DMS 273 treated with DMSO at 0.1 percent for 48 hours (cell line): ENCODE measurements at places on chromosomes 13 and 19.

DNA sequence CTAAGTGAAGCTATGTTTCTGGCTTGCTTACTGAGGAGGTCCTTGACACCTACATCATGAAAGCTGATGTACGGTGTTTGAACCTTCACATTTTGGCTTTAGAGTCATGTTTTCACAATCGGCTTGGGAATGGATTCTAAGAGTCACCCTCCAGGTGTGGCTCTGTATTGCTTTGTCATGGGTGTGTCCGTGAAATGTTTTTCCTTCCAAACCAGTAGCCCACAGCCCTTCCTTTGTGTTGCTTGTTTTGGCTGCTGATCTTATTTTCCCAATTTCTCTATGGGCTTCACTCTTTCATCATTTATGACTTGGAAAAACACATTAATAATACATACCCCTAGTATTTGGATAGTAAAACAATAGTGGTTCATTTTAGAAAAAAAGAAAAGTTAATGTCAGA, 240.6 kb downstream of the GGACT start:
- DNase-seq, result no peak

GRCh38 chr19:35273686-35274259, 5.0 kb downstream of the USF2 start:
- DNase-seq, result no peak

DNA sequence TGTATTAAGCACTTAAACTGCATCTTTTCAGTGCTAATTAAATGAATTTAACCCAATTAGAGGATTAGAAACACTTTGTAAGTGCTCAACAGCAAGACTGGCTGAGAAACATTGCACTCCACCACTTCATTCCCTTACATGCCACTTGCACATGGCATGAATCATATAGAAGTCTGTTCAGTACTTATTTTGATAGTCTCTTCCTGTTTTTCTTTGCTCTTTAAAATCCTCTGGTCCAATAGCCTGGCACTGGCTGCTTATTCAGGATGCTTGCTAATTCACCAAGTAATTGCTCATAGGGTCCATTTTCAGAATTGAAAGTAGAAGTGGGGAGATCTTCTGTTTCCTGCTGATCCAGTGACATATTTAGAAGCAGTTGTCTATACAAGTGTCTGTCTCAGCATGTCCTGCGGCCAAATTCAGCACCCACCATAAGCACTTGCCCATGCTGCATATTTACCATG, 900.1 kb downstream of the PCDH9 start:
- no peak for DNase-seq

DNA sequence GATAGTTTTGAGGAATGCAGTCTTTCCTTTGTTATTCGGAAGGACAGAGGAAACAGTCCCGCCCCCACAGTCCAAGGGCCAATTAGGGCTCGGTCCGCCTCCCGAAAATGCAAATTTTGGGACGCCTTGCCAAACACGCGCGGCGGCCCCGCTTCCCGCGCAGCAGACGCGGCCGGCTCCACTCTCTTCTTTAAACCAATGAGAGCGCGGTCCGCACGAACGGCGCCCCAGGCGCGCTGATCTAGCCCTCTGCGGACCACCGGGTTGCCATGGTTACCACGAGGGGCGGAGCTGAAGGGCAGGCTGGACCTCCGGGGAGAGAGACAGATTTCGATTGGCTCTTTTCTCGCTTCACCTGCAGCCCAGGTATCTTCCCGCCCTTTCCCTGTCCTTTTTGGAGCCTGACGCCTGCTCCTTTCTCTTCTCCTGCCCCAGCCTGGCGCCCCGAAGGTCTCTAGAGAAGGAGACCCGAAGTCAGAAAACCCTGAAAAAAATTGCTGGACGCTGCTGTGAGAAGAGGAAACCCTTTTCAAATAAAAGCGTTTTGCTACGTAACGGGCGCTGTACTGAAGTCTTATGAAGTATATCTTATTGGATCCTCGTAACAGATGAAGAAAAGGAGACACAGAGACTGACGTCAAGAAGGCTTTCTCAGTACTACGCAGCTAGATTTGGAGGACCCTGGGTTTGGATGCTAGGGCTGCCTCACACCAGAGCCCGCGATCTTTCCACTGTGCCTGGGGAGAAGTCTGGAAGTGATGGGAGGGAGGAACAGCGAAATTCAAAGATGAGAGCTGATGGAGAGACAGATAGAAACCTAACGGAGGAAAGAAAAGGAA, 2.0 kb downstream of the PTH2 start:
- DNase-seq, result peak; percentile 36

DNA sequence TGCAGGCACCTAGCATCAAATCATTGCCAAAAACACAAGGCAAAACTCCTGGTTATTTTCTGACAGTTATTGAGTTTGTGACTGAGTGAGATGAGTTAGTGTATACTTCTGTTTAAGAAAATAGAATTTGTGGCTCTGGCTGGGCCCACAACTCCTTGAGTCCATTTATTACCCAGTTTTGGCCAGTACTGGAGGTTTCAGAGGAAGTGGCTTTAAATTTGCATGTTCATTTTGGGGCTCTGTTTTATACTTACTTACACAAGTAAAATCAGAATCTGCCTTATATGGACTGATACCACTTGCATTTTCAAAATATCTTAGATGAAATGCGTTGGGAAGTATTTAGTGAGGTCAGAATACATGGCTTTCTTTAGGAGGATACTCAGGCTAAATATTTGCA, 29.0 kb downstream of the TNFSF11 start:
- DNase-seq, result no peak

DNA sequence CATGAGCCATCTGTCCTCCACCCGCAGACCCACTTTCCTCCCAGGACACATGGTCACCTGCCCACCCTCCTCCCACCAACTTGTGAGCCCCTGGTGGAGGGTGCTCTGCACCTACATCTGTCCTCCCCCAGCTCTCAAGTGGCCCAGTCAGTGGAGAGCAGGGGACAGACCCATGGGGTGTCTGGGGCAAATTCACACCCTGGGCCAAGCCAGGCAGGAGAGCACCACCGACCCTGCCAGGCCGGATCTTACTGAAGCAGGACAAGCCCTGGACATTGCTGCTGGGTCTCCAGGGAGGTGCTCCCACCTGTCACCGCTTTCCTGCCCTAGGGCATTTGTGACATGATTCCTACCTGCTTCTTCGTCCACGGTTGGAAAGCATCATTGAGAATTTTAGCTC, 221.6 kb downstream of the TUBA3C start:
- DNase-seq, result no peak

- no peak for DNase-seq
Measured at GRCh38 chr13:25901460-25902376, 150.1 kb downstream of the SHISA2 start.

DNA sequence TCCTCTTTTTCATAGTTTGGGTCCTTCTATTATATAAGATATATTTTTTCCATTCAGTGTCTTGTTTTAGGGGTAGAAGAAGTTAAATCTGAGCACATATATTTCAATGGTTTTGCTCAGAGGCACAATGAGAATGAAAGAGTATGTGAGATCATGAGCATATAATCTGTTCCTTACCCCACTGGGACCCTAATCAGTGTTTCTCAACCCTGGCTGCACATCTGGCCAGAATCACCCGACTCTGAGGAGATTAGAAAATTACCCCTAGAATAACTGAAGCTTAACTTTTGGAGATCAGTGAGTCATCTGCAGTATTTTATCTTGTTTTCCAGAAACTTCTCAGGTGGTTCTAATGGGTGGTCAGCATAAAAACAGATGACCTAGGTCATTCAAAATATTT, 782 bp downstream of the CYSLTR2 start:
- no peak for DNase-seq

- no peak for DNase-seq
Measured at GRCh38 chr19:47230054-47230920, 712 bp downstream of the BBC3 start.

- DNase-seq, result no peak
Measured at GRCh38 chr19:13986348-13986904, 19.7 kb downstream of the RFX1 start.

- DNase-seq, result no peak
Measured at GRCh38 chr13:46936525-46936924, 39.7 kb upstream of the HTR2A start.

- DNase-seq, result no peak
Measured at GRCh38 chr19:31128291-31128690, 220.9 kb downstream of the TSHZ3 start.

DNA sequence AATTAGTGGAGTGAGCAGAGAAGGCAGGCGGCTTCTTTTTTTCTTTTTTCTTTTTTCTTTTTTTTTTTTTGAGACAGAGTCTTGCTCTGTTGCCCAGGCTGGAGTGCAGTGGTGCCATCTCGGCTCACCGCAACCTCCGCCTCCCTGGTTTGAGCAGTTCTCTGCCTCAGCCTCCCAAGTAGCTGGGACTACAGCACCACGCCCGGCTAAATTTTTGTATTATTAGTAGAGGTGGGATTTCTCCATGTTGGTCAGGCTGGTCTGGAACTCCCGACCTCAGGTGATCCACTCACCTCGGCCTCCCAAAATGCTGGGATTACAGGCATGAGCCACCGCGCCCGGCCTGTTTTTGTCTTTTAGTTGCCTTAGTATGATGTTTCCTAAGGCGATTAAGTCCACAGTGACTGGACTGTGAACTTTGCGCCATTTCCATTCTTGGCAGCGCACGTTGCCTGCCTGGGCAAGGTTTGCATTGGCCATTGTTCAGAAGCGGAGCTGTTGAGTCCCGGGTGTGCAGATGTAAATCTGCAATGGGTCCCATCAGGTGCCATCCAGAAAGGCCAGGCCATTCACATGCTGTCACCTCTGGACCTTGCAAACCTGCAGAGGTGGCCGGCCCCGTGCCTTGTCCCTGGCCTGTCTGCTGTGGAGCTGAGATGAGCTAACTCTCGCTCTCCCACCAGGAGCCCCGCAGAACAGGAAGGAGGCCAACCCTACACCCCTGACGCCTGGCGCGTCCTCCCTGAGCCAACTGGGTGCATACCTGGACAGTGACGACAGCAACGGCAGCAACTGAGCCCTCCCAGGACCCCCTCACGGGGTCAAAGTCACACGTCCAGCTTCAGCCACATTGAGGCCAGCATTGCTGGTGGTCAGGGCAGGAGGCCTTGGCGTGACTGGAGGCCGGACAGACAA, 10.9 kb upstream of the SHD start:
- DNase-seq, result no peak

DNA sequence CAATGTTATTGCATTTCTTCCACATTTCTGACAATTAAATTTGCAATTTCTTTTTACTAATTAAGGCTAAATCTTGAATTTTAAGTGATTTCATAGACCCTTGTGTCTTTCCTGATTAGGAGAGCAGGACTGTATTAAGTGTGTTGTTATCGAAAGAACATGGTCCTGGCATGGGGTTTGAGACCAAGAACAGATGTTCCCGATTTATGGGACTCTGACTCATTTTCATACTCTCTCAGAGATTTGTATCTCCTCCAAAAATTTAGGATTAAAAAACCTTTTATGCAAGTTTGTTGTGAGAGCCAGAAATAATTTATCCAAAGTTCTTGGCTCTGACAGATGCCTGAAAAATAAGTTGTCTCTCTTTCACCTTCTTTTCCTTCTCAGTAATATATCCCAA, 589.3 kb upstream of the ARGLU1 start:
- no peak for DNase-seq

DNA sequence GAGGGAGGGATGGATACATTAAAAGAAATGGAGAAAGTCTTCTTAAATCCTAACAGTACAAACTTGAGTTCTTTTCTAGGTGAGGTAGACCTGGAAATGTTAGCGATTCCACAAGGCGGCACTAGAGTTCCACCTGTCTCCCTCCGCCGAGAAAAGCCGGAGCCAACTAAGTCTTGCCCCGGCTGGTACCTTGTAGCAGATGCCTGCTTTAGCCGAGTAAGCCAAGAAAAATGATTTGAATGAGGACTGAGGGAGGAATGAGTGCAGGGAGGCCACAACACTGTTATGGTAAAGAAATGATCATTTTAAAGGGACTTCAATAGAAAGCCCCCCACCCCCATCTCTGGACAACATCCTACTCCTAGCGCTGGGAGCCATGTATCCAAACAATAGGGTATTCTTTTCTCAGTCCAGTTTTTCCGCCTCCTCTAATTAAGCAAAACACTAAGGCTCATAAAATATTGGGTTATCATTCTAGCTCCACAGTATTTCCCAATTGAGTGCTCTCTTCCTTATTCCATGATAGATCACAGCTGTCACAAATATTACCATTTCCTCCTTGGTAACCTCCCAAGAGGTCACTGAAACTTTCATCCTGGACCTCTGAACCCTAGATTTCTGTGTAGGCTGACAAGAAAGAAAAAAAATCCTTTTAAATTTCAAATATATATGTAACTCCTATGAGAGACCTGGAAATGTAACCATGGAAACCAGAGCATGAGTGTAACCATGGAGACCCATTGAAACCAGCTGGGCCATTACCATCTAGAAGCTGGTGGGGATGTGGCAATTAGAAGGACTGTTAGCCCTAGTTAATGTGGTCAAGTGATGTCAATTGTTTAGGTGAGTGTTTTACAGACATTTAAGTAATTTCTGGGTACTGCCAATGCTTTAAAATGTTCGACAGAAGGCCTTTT, 58.3 kb downstream of the GPALPP1 start:
- peak; percentile 43 for DNase-seq

DNA sequence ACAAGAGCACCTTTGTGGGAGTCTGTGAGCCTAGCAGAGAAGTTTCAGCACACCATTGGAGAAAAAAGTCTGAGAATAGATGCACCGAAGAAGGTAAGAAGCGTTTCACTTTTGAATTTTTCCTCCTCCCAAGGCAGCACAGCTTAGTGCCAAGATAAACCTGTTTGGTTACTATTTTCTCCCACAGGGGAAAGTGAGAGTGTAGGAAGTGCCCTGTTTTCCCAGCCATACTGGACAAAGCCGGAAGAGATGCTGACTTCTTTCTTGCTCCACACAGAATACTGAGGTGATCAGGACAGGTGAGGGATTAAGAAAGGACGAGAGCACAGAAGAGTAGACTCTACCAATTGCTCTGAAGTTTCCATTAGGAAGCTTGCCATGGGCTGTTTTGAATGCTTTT, 1011.0 kb upstream of the MIR17HG start:
- DNase-seq, result no peak

DNA sequence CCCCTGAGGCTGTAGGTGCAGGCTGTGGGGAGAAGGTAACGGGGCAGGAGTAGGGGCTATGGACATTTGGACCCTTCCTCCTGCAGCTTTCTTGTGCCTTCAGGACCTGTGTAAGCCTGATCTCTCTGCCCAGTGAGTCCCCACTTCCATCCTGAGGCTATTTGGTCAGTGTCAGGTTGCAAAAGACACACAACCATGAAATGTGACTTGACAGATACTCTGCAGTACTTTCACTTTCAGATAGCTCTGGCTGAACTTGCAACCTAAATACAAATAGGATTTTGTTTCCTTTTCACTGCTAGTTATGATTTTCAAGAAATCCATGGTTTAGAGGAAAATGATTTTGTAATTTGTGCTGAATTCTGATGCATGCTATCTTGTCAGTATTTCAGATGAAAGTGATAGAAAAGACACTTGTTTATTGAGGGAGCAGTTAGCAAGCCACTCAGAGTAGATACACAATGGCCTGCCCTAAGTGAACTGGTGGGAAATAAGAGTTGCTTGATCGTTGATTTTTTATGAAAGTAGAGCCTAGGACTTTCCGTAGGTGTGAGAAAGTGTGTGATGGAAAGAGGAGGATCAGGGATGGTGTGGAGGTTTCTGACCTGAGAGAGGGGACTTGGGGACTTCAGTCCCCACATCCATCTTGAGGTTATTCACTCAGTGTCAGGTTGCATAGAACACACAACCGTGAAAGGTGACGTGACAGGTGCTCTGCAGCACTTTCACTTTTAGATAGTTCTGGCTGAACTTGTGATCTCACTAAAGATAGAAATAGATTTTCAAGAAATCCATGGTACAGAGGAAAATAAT, 18.1 kb upstream of the EID2 start:
- no peak for DNase-seq
